ENCODE measurements at places on chromosomes 16 and 17.

GRCh38 chr17:50900383-50900892 lies 34.3 kb upstream of the TOB1 start:
- no peak for DNase-seq

DNA sequence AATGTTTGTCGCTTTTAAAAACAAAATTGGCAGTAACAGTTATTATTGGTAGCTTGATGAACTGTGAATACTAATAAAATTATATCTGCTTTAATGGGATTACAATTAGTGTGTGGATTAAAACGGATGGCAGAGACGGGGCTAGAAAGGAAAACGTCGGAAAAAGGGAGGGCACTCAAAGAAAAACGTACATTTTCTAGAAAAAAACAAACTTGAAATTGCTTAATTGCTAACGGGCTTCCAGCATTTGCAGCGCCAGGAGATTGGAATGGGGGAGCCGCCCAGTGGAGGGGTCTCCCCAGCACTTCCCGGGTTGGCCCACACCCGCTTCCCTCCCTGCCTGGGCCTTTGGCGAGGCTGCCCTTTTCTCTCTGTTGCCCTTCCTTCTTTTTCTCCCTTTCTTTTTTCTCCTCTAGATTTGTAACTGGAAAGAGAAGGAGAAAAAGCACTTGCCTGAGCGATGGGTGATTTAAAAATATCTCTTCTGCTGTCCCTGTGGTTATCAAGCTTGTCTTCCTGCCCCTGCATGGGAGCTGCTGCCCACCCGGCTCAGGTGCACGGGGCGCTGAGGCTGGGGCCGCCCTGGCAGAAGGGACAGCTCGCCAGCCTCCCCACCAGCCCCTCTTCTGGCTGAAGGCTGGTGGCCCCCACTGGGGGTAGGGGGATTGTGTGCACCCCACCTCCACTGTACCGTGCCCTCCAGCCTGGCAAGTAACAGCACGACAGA lies 5.9 kb downstream of the BAHCC1 start:
- DNase-seq, result no peak

- no peak for DNase-seq
Measured at GRCh38 chr16:25045696-25046381, 30.7 kb upstream of the ARHGAP17 start.

GRCh38 chr17:7667656-7668406 lies 17.1 kb downstream of the ATP1B2 start:
- no peak for DNase-seq

- DNase-seq, result no peak
Measured at GRCh38 chr17:9670596-9670995, 25.3 kb downstream of the USP43 start.

- no peak for DNase-seq
Measured at GRCh38 chr17:16886655-16887322, 85.1 kb downstream of the TNFRSF13B start.

- no peak for DNase-seq
Measured at GRCh38 chr17:67500261-67500660, 123.2 kb downstream of the PITPNC1 start.

DNA sequence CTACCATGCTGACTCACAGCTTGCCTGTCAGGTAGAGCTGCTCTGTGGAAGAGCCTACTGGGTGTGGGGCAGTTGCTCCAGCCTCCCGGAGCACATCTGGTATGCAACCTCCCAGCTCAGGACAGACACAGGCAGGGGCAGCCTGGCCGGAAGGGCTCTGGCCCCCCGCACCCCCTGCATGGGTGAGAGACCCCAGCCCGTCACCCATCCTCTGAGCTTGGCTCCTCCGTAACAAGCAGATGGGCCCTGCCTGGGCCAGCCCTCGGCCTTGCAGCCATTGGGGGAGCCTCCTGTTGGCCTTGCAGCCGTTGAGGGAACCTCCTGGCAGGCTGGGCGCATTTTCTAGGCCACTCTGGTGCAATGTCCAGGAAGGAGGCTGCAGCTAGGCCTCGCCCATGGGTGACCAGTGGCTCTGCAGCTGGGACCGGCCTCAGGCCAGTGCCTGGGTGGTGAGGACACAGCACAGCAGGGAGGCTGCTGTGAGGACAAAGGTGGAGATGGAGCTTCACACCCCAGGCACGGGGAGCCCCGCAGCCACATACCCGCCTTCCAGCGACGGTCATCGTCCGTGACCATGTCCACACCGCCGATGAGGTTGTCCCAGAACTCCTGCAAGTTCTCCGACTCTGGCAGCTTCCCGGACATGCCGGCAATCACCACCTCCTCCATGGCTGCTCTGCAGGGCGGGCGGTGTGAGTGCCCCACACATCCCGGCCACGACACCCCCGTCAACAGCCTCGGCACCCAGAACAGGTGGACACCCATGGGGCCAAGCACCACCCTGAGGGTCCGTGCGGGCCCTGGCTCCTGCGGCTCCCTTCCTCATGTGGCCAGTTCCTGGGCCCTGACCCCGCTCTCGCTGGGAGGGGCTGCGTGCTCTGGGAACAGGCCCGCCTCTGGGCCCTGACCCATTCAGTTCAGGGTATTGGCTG lies 2.0 kb downstream of the FASN start:
- no peak for DNase-seq

DNA sequence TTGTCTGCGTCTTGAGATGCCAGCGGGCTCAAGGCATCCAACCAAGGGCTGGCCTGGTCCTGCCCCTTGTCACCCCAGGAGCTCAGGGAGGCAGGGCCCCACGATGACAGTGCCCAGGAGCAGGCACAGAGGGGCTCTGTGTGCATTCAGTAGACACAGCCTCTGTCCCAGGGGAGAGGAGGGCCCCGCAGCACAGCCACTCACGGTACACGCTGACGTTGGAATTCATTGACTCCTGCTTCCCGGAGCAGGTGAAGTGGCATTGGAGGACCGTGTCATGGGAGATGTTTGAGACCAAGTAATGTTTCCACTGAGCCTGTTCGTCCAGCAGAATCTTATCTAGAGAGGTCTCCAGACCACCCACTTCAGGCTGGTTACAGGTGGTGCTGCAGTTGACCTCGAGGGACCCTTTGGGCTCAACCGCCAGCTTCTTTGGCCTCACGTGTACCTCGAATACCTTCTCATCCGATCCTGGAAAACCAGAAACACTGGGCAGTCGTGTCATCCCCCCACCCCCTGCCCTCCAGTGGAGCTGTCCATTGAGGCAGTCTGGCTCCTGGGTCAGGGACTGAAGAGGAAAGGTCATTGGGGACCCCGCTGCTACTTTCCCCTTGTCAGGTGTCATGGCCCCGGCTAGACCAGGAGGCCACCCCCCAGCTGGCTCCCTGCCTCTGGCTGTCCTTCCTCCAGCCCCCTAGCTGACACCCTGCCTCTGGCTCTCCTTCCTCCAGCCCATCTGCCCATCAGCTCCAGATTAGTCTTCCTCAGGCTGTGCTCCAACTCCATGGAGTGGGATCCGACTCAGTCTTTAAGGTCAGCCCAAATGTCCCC lies 7.0 kb downstream of the PRR29 start:
- no peak for DNase-seq

DNA sequence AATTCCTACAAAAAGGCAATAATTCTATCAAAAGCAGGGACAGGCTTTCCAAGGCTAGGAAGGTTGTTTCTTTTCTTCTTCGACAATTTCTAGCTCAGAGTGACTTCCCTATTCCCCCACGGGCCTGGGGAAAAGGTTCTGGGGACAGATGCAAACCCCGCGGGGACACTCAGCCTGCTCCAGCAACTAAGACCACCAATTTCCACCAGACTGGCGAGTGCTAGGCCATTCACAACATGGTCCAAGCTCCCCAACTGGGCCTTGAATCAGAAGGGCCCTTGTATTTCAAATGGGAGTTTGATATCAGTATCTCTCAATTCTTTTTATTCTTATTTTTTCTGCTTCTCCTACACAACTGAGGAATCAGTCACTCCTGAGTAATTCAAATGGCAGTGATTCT lies 86.7 kb downstream of the USP31 start:
- no peak for DNase-seq

Data from stimulated activated CD4-positive, alpha-beta T cell treated with anti-CD3 and anti-CD28 coated beads, Interleukin-15, amount 100 ng/mL, for 48 hours (primary cell).